ENCODE measurements at places on chromosomes 7 and 10. TPM values are rescaled to one million over a fixed set of nuclear protein-coding genes. Genes with fewer than 3 reads are reported as not detected.

- no peaks in the 10 kb centered on the region for H3K4me1 ChIP-seq
- no peak for DNase-seq
- no peaks in the 10 kb centered on the region for H3K36me3 ChIP-seq
- H3K27me3 ChIP-seq, result no peaks in the 10 kb centered on the region
- H3K27ac ChIP-seq, result no peak overlapping the region
Observed at GRCh38 chr7:20834656-20835055, 48.0 kb upstream of the SP8 start.

Gene AKR1C4
- not detected for total RNA-seq

Gene ITIH5
- 14.8 TPM for total RNA-seq

- H3K4me1 ChIP-seq, result peaks cover 27% of the 10 kb centered on the region
- H3K27me3 ChIP-seq, result no peaks in the 10 kb centered on the region
- no peak for DNase-seq
- peaks cover 6% of the 10 kb centered on the region for H3K36me3 ChIP-seq
- H3K27ac ChIP-seq, result no peak overlapping the region
- H3K4me3 ChIP-seq, result no peak overlapping the region
Observed at GRCh38 chr10:37854626-37855025, 2.8 kb downstream of the ZNF248 start.

DNA sequence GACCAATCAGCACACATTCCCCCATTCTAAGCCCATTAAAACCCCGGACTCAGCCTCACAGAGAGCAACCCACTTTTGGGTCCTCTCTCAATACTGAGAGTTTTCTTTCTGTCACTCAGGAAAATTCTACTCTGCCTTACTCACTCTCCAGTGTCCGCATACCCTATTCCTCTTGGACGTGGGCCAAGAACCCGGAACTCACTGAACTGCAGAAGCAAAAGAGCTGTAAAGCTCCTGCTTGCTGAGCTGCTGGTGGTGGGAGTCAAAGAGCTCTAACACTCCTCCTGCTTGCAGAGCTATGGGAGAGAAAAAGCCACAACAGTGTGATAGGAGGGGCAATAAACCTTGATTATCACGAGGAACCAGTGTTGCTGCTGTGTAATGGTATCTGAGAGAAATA, 386.9 kb downstream of the POM121L12 start:
- no peak overlapping the region for H3K27ac ChIP-seq
- no peaks in the 10 kb centered on the region for H3K36me3 ChIP-seq
- H3K4me1 ChIP-seq, result no peaks in the 10 kb centered on the region
- H3K27me3 ChIP-seq, result no peaks in the 10 kb centered on the region
- no peak for DNase-seq

DNA sequence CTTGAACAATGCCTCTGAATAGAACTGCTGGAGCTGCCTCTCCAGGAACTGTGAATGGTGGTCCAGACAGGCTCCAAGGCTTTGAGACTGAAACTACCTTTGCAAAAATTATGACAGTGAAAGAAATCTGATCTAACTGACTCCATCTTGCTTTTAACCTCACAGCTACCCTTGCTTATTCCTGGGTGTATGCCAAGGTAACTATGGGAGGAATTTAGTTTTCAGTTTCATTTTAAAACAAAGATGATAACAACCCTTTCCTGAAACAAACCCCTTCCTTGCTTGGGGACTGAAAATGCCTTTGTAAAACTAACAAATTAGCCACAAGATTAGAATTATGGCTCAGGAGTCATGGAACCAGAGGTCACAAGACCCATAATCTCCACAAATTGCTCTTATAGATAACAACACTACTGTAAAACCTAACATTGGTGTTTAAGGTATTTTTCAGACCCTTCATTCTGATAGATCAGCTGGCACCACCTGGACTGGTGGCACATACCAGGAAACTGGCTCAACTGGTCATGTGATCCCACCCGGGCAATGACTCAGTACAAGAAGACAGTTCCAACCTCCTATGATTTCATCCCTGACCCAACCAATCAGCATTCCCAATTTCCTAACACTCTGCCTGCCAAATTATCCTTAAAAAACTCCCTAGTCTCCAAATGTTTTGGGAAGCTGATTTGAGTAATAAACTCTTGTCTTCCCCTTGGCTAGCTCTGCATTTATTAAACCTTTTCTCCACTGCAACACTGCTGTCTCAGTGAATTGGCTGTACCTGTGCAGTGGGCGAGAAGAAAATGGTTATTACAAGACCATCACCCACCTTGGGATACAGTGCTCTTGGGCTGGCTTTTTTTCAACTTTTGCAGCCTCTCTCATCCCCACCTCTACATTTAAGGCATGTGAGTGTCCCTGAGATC, 608.1 kb downstream of the TYW1 start:
- H3K27me3 ChIP-seq, result no peaks in the 10 kb centered on the region
- H3K36me3 ChIP-seq, result no peaks in the 10 kb centered on the region
- DNase-seq, result no peak
- H3K4me3 ChIP-seq, result no peak overlapping the region
- H3K4me1 ChIP-seq, result no peaks in the 10 kb centered on the region

Gene ADAM8
- 18.7 TPM for total RNA-seq

DNA sequence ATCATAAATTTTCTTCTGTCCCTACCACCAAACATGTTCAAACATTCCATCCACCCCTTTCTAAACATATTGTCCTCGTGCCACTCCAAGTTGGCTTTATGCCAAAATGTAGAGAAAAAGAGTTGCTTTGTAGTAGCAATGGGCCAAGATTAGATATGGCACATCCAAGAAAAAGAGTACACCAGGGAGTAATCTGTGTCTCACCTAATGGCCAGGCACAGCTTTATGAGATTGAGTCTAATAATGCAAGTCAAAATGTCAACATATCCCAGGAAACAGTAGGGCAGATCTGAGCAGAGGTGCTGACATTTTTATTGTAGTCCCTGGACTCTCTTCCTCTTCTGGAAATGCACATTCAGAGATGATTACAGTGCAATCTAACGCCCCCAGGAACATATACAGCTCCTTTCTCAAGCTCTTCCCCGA, 5.7 kb upstream of the OR6V1 start:
- H3K4me3 ChIP-seq, result no peak overlapping the region
- no peak overlapping the region for H3K27ac ChIP-seq
- DNase-seq, result no peak
- no peaks in the 10 kb centered on the region for H3K27me3 ChIP-seq

GRCh38 chr10:31656851-31657433, 271.7 kb downstream of the ARHGAP12 start:
- H3K36me3 ChIP-seq, result no peaks in the 10 kb centered on the region
- DNase-seq, result no peak
- H3K4me3 ChIP-seq, result no peak overlapping the region
- peak overlapping the region; percentile 38 for H3K27ac ChIP-seq

Gene VSTM2A
- not detected for total RNA-seq

DNA sequence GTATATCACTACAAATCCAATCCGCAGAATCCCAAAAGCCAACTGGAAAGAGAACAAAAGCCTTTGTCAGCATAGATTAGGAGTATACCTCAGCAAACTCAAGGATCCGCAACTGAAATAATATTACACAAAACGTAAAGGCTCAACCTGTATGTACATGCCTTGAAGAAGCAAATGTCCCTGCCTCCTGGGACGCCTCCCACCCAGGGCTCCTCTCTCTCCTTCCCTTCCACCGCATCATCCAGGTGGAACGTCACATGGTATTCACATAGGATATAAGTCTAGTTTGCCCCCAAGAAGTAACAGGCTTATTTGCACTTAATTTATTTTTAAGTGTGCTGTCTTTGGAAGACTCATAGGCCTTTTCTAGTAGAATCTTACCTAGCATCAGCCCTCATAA, 13.4 kb downstream of the SLC26A3 start:
- H3K4me3 ChIP-seq, result no peak overlapping the region
- H3K27me3 ChIP-seq, result no peaks in the 10 kb centered on the region
- H3K36me3 ChIP-seq, result no peaks in the 10 kb centered on the region
- H3K27ac ChIP-seq, result no peak overlapping the region

- H3K27me3 ChIP-seq, result no peaks in the 10 kb centered on the region
- peaks cover 28% of the 10 kb centered on the region for H3K4me1 ChIP-seq
- no peak for DNase-seq
- no peak overlapping the region for H3K4me3 ChIP-seq
Observed at GRCh38 chr7:22697876-22698606, 29.0 kb upstream of the IL6 start.

Gene TCF7L2
- total RNA-seq, result 71.2 TPM

DNA sequence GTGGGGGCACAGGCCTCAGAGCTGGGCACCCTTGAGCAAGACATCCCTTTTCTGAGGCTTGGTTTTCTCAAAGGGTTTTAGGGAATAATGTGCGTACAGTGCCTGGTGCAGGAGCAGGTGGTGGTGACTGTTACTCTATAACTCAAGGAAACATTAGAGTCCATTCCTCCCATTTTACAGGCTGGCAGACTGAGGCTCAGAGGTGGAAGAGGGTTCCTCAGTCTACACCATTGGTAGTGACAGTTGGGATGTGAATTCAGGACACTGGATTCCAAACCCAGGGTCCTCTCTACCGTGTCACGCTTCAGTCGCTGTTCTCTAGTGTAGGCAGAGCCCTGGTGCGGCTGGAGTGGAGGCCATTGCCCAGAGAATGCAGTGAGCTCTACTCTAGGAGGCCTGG, 40.0 kb upstream of the AQP1 start:
- no peak for DNase-seq
- H3K27me3 ChIP-seq, result no peaks in the 10 kb centered on the region
- peaks cover 38% of the 10 kb centered on the region for H3K36me3 ChIP-seq
- no peak overlapping the region for H3K27ac ChIP-seq
- H3K4me1 ChIP-seq, result peaks cover 17% of the 10 kb centered on the region
- no peak overlapping the region for H3K4me3 ChIP-seq

DNA sequence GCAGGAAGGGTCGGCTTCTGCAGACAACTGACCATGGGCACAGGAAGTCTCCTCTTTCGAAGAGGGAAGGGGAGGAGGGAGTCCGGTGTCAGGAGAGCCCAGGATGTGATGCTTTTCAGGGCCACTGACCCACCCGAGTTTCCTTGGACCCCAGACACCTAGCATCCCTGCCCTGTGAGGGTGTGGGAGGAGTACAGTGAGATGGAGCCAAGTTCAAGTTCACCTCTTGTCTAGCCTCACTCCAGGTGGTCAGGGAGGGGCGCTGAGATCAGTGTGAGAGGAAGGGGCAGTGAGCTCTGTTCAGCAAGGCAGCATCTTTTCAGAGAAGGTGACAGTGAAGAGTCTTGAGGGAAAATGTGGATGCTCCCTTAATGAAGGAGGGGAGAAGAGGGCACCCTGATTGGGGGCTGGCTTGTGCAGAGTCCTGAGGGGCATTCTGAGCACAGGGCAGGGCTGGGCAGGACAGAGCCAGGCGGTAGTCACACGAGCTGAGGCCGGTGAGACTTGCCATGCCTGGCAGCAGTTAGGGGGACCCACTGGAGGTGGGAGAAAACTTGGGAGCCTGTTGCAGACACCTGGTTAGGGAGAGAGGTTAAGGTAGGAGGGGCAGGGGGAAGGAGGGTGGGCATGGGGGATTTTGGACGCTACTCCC, 49.7 kb downstream of the ADCY1 start:
- H3K27me3 ChIP-seq, result no peaks in the 10 kb centered on the region
- no peaks in the 10 kb centered on the region for H3K4me1 ChIP-seq
- no peak overlapping the region for H3K4me3 ChIP-seq
- no peak overlapping the region for H3K27ac ChIP-seq

Gene AIFM2
- total RNA-seq, result 9.7 TPM

DNA sequence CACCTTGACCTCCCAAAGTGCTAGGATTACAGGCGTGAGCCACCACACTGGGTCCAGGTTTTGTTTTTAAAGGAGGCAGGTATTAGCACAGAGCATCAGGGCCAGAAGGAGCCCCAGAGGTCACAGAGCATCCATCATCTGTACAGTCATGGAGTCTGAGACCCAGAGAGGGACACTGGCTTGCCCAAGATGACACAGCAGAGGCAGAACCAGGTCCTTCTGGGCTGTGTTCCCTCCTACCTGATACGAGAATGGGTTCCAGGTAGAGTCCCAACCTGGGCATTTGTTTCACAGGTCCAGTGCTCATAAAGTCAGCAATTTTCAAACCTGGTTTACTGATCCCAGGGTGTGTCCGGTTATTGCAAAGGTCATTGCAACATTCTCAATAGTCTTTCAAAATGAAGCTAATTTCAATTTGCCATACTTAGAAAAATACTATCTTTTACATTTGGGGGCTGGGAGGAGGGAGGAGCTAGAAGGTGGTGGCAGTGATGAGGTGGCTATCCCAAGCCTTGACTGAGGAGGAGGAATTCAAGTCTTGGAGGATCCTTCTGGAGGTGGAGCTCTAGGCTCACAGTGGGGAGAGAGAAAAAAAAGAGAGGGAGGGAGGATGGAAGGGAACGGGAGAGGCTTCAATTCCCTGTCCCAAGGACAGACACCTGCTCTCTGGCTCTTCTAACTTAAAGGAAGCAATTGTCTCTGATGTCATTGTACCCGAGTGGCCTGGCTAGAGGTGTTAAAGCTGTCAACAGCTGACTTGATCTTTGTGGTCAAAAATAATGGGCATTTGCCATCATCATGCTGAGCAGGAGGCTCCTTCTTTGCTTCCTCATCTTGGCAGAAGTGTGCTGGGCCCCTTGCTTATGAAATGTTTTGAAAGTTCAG, 8.1 kb downstream of the MXI1 start:
- no peak overlapping the region for H3K4me3 ChIP-seq
- H3K4me1 ChIP-seq, result peaks cover 38% of the 10 kb centered on the region
- no peaks in the 10 kb centered on the region for H3K36me3 ChIP-seq
- DNase-seq, result no peak

DNA sequence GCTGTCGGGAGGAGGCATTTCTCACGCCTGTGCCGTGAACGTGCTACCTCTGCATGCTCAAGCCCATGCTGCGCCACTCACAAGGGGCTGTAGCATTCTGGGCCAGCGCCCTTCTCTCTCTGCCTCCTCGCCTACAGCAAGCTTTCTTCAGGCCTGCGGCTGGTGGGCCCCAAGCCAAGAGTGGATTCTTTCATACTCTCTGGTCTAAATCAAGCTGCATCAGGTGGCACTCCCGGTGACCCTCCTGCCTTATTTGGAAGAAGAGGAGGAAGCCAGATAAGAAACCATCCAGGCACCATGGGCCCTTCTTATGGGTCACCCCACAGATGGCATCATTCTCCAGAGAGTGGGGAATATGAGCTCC, 86.7 kb upstream of the DUSP5 start:
- peaks cover 25% of the 10 kb centered on the region for H3K4me1 ChIP-seq
- no peak for DNase-seq
- no peaks in the 10 kb centered on the region for H3K36me3 ChIP-seq
- H3K27me3 ChIP-seq, result no peaks in the 10 kb centered on the region
- H3K4me3 ChIP-seq, result no peak overlapping the region
- no peak overlapping the region for H3K27ac ChIP-seq

DNA sequence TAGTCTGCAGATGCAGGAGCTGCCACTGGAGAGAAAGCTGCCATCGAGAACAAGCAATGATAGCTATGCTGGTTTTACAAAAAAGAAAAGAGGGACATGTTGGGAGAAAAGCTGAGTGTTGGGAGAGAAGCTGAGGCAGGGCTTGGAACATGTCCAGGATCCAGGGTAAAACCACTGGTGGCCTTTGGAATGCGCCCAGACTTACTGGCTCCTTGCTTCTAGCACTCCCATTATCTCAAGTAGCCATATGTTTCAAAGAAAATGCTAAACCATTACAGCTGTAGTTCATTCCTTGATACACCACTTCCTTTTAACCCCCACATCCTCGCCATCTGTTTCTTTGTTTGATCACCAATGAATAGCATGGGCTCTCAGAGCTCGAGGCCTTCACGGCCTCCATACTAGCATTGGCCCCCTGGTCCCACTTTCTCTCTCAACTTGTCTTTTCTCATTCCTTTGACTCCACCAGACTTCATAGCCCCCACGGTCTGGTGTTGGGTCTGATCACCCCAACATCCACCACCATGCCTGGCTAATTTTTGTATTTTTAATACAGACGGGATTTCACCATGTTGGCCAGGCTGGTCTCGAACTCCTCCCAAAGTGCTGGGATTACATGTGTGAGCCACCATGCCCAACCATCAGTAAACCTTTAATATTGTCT, 23.8 kb upstream of the PLAC9 start:
- no peaks in the 10 kb centered on the region for H3K36me3 ChIP-seq
- no peaks in the 10 kb centered on the region for H3K27me3 ChIP-seq
- H3K4me3 ChIP-seq, result no peak overlapping the region
- DNase-seq, result no peak
- no peak overlapping the region for H3K27ac ChIP-seq
